Heart right ventricle (tissue), 16 donors: ENCODE measurements at places on chromosomes 12 and 14.

GRCh38 chr12:132510746-132511477 lies 21.0 kb downstream of the FBRSL1 start:
- DNase-seq: no peak

GRCh38 chr12:126087692-126088091 lies 1022.5 kb downstream of the AACS start:
- no peak for DNase-seq

- DNase-seq: no peak
Measured at GRCh38 chr12:131699434-131699833, 11.5 kb upstream of the SFSWAP start.

DNA sequence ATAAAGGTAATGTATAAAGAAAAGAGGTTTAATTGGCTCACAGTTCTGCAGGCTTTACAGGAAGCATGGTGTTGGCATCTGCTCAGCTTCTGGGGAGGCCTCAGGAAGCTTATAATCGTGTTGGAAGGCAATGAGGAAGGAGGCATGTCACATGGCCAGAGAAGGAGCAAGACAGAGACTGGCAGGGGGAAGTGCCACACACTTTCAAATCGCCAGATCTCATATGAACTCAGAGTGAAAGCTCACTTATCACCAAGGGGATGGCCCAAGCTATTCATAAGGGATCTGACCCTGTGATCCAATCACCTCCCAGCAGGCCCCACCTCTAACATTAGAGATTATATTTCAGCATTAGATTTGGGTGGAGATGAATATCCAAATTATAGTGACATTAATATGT lies 26.3 kb downstream of the LDHB start:
- no peak for DNase-seq

- DNase-seq: no peak
Measured at GRCh38 chr12:16636435-16637055, 30.6 kb upstream of the LMO3 start.

GRCh38 chr14:95562892-95563685 lies 28.2 kb downstream of the GLRX5 start:
- no peak for DNase-seq

- DNase-seq: no peak
Measured at GRCh38 chr12:132182711-132183365, 38.6 kb downstream of the NOC4L start.

DNA sequence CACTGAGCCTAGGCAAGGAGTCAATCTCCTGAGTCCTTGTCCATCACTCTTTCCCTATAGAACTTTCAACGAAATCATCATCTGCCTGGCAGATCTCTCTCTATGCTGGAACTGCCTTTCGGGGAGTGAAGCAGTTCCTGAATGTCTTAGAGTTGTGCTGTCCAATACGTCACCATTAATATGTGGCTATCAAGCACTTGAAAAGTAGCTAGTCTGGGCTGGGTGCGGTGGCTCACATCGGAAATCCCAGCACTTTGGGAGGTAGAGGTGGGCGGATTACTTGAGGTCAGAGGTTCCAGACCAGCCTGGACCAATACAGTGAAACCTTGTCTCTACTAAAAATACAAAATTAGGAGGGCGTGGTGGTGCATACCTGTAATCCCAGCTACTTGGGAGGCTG lies 35.1 kb downstream of the NRDE2 start:
- no peak for DNase-seq
